Germinal center (tissue), 1 donor: ENCODE measurements at places on chromosomes 1 and 21.

GRCh38 chr1:177571076-177571475 is 398.8 kb downstream of the SEC16B start:
- DNase-seq, result no peak

DNA sequence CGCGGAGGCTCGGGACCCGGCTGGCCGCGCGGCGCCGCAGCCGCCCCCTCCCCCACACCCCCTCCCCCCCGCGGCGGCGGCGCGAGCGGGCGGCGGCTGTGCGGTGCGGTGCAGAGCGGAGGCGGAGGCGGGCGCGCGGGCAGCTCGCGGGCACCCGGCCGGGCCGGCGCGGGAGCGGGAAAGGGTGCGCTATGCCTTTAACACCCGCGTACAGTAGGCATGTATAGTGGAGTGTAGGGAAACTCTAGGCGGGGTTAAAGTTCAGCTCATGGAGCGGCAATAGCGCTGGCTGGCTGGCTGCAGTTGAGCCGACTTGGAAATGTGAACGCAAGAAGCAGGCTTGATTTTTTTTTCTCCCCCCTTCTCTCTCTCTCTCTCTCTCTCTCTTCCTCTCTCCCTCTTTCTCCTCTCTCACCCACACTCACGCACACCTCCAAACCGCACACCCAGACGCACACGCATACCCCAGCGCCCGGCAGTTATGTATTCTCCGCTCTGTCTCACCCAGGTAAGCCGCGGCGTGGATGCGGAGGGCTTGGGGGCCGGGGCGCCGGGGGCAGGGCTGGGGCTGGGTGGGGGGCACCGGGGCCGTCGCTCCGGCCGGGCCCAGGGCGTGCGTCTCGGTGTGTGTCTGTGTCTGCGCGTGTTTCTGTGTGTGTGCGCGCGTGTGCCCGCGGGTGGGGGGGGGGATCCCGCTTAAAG is at the start of gene NFIA:
Gene NFIA (plus strand): TSS at position 251 of the 702 bp plus-strand sequence.
- DNase-seq, result peak; percentile 29

- no peak for DNase-seq
Observed at GRCh38 chr1:119341372-119341947, 27.1 kb upstream of the HAO2 start.

GRCh38 chr1:12064073-12064969 is 1.2 kb downstream of the TNFRSF8 start:
- no peak for DNase-seq

GRCh38 chr1:60152891-60153290 is 79.3 kb upstream of the C1orf87 start:
- DNase-seq, result no peak

DNA sequence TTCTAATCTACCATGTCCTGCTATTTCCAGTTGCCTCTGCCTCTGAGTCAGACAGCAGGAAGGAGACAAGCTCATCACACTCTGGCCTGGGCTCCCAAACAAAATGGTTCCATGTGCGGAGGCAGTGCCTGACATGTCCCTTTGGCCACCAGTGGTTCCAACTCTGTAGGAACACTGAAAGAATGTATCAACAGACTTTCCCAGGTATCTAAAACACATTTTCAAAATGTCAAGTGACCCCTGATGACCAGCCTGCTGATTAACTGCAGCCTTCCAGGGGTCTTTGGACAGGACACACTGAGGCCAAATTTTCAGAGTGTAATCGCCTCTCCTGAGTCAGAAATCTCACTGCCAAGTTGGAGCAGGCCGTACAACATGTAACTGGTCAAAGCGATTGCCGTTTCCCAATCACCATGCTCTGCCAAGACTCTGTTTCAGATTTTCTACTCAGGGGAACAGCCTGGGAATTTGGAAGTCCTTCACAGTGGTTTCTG is 172.7 kb downstream of the TPR start:
- no peak for DNase-seq

DNA sequence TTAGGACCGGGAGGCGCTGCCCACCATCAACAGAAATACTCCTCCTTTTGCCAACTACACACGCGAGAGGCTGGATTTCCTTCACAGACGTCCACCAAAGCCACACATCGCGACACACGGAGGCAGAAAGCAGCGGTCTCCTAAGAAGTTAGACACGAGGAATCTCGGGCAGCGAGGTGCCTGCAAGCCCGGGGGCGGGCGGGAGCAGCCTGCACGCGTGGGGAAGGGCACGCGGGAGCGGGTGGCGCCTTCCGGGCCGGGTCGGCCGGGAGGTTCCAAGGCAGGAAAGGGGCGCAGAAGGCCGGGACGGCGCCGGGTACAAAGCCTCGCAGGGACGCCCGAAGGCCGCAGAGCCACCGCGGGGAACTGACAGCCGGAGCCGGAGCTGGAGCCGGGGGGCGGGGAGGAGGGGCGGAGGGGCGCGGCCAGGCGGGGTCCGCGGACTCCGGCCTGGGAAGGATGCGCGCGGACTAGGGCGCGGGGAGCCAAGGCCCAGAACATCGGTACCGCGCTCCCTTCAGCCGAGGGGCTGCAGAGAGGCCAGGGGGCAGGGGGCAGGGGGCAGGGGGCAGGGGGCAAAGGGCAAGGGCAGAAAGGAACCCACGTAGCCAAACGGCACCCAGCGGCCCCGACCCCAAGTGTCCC is 722 bp downstream of the NPHP4 start:
- peak; percentile 74 for DNase-seq

- no peak for DNase-seq
Observed at GRCh38 chr1:119653135-119653838, 5.2 kb upstream of the ZNF697 start.

DNA sequence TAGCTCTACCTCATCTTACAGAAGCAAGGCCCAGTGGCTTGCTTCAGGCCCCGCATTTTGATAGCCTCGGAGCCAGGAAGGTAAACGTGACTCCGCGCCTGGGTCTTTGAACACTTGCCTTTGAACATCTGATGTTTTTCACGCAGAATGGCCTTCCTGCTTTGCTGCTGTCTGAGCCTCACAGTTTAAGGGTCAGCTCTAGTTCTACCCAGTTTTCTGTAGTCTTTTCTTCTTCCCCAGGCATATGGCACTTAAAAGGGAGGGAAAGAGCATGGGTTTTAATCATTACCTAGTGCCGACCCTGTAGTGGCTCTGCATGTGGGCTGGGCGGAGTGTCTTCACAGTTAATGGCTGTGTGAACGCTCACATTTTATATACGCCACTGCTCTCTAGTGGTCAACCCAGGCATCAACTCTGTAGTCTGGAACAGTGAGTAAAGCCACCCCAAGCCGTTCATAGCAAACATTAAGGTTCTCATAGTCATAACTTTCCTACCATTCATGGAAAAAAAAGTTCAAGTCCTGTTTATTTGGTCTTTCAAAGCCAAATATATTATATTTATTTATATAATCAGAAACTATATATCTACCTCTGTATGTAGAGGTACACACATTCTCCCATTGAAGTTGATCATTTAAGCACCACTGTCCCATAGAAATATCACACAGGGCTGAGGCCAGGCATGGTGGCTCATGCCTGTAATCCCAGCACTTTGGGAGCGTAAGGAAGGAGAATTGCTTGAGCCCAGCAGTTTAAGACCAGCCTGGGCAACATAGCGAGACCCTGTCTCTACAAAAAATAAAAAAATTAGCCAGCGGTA is 78.1 kb downstream of the IER5 start:
- peak; percentile 63 for DNase-seq

- no peak for DNase-seq
Observed at GRCh38 chr1:50139339-50140181, 30.8 kb downstream of the ELAVL4 start.

DNA sequence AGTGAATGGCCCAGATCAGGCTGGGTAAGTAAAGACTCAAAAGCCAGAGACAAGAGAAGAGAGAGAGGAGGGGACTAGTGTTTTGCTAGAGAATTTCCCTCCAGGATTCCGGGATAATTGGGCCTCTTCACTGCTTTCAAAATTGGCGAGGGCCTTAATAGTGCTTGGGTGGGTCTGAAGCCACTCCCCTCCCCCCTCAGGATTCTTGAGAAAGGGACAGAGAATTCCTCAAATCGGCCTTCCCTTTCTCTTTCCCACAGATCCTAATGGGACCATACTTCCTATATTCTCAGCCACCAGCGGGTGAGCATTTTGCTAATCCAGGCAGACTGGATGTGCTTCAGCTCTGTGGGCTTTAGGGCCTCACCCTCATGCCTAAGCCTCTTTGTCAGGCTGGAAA is 11.9 kb downstream of the SFN start:
- no peak for DNase-seq

- no peak for DNase-seq
Observed at GRCh38 chr1:242886137-242886536, 361.6 kb upstream of the PLD5 start.

GRCh38 chr1:8426996-8427395 is 109.1 kb downstream of the SLC45A1 start:
- DNase-seq, result no peak

- no peak for DNase-seq
Observed at GRCh38 chr1:6025269-6026094, 20.2 kb upstream of the KCNAB2 start.

DNA sequence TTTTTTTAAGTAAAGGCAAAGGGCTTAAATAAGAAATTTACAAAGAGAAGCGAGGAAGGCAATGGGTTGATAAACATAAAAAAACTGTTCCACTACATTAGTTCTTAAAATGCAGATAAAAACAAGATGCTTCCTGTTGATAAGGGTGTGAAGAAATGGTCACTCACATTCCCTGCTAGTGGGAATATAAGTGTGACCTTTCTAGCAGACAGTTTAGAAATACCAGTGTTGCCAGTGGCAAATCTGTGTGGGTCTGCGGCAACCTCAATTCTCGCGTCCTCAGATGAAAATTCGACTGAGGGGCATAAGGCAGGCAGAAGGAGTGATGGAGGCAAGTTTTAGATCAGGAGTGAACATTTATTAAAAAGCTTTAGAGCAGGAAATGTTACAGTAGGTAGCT is 151.1 kb downstream of the NTNG1 start:
- no peak for DNase-seq

DNA sequence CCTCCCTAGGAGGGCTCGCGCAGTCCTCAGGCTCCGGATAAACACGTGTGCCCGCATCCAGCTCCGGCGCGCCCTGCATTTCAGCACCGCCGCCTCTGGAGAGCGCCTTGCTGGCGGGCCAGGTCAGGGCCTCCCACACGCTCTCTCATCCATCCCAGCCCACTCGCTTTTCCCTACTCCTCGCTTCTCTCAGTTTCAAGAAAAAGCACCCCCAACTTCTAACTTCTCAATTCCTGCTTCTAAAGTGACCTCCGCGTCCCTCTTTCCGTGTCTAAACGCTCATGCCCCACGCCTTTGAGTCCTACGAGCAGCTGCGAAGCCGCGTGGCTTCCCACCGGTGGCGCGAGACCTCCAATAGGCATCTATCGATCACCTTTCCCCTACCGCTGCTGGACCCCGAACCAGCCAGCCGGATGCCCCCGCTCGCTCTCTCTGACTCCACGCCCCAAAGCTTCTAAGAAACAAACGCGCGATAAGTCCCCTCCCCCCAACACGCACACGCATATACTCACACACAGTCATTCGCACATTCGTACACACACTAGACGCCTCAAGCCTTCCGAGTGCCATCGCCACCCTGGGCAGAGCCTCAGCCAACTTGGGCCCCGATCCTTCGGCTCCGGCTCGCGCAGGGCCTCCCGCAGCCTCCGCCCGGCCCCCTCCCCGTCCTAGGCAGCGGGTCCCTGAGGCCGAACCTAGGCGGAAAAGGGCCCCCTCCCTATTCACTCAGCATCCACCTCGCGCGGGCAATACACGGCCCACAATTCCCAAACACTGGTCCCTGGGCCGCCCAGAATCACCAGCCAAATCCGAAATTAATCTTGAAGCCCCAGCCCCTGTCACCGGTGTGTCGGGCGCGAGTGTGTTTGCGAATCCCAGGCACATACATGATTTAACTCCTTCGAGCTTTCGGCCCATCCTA is 1.1 kb downstream of the NMNAT2 start:
- peak; percentile 6 for DNase-seq

GRCh38 chr1:242349636-242350035 is 174.9 kb downstream of the PLD5 start:
- no peak for DNase-seq

GRCh38 chr21:46005081-46005480 is 23.5 kb downstream of the COL6A1 start:
- DNase-seq, result no peak
